ENCODE measurements at places on chromosomes 11 and 22.

- DNase-seq: no peak
Measured at GRCh38 chr11:120104041-120104565, 33.8 kb downstream of the TRIM29 start.

GRCh38 chr11:8381343-8381742 is 117.7 kb upstream of the LMO1 start:
- DNase-seq: no peak

DNA sequence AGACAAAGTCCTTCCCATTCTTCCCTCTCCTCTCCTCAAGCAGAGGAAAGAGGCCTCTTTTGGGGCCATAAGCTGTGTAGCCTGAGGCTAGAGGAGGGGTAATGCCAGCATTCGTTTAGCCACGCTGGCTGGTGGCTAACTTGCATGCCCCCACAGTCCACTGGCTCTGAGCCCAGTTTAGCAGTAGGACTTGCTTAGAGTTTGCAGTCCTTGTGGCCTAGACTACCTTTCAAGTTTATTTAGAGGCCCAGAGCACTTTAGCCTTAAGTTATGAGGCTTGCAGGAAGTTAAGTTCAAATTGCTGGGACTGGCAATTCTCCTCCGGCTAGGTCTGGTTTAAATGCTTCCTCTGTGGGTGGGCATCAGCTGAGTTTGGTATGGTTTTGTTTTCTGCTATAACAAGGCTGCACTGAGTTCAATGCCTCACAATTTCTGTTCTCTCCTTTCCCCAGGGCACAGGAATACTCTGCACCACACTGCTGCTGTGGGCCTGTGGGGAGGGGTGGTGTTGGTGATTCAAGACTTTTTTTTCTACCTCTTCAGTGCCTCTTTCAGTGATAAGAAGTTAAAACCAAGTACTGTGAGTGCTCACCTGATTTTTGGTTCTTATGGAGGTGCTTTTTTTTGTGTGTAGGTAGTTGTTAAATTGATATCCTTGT is 281.0 kb upstream of the C11orf87 start:
- no peak for DNase-seq

DNA sequence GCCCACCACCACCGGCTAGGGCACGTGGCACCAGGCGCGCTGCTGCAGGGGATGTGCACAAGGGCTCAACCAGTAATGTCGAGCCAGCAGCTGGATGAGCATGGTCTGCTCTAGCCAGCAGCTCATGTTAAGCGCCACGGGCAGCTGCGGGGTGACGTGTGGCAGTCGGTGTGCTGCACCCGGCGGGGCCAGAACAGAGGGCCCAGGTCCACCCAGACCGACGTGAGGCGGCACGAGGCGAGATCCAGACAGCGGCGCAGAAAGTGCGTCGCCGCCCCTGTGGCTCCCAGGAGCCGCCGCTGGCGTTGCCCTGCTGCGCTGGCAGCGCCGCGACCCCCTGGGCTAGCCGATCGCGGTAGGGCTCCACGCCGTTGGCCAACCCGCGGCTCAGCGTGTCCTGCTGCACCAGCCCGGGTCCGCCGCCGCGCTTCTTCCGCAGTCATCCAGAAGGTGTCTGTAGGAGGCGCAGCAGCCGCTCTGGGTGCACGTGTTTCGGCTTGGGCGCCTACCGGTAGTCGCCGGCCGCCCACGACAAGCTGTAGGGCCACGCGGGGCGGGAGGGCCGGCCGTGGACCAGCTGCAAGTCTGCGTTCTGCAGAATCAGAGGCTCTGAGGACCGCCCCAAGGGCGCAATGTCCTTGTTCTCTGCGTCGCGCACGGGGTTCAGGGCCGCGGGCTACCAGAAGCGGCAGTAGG is 4.6 kb upstream of the GALR3 start:
- DNase-seq: no peak

GRCh38 chr22:32687801-32688200 is 113.7 kb upstream of the TIMP3 start:
- DNase-seq: no peak

GRCh38 chr11:72576661-72577060 is 97.6 kb downstream of the PDE2A start:
- no peak for DNase-seq

- no peak for DNase-seq
Measured at GRCh38 chr11:120217941-120218694, 7.3 kb downstream of the OAF start.

- peak; percentile 64 for DNase-seq
Measured at GRCh38 chr11:94151903-94152677, 23.4 kb downstream of the PANX1 start.

GRCh38 chr22:42365111-42365865 is 66.9 kb downstream of the NFAM1 start:
- peak; percentile 42 for DNase-seq

GRCh38 chr22:43483669-43484068 is 71.9 kb downstream of the MPPED1 start:
- DNase-seq: no peak

DNA sequence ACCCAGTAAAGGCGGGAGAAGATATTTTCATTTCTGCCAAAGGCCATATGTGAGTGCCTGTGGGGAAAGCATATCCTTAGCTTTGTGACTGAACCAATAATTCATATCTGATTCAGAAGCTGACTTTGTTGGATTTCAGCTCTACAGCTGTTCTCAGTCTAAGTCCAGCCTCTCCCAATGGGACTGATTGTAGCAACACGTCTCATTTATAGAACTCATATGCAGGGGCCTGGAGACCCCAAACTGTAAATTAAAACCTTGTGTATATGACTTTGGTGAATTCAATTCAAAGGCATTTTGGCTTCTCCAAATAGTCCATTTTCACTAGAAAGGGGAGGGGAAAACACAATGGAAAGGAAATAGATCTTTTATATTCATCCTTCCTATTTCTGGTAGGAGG is 250.4 kb upstream of the SORL1-AS1 start:
- DNase-seq: peak; percentile 71

All from muscle of back (tissue), 13 donors.